ENCODE measurements at places on chromosomes 3 and 15. TPM values are rescaled to one million over a fixed set of nuclear protein-coding genes. Genes with fewer than 3 reads are reported as not detected.

The SSUH2 gene
- not detected for total RNA-seq

The PLA1A gene
- 3.9 TPM for total RNA-seq

The PLIN1 gene
- 308 TPM for total RNA-seq

DNA sequence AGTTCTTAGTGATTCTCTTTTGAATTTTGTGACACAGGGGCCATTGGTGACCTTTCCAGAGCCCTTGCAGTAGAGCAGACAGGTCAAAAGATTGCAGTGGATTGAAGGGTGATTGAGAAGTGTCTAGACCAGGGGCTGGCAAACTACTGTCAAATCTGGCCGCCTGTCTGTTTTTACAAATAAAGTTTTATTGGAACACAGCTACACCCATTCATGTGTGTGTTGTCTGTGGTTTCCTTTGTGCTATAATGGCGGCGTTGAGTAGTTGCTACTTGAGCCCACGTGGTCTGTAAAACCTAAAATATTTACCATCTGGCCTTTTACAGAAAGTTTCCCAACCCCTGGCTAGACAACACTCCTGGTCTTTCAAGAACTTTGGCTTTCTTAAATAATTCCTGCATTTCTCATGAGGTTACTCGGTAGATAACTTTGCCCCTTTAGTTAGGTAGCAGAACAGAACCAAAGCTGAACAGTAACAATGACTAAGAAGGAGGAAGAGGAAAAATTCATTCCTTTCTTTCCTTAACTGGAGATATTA lies 265.1 kb upstream of the NR2E3 start:
- no peak for DNase-seq

DNA sequence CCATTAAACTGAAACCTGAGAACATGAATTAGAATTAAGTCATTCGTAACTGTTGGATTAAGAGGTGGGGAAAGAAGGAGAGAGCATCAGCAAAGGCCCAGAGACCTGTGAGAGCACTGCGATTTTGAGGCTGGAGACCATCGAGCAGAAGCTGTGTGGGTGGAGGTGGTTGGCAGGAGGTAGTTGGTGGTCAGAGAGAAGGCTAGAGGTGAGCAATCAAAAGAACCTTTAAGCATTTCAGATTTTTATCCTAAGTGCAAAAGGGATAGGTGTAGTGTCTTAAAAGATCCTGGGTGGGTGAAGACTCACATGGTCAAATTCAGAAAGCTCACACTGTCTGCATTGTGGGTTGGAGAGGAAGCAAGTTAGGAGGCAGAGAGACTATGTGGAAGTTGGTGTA lies 65.1 kb upstream of the TEX264 start:
- no peak for DNase-seq

DNA sequence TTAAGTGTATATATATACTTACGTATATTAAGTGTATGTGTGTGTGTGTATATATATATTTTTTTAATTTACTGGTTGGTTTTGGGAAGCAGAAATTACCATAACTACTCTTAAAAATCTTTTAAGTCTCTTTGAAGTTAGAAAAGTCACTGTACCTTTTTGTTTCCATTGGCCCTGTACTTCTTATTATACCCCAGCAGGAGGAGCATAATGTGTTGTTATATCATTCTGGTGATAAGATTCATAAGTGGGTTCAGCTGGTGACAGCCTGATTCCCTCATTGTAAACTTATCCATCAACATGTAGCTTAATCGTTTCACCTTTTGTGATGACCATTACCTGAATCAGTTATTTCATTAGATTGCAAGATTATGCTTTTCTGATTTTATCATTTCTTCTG lies 30.8 kb downstream of the MLH1 start:
- DNase-seq, result no peak

The GOLGA6L10 gene
- total RNA-seq, result 0.20 TPM

The CISH gene
- total RNA-seq, result 5.7 TPM

The SCN11A gene
- total RNA-seq, result 0.98 TPM

The PLAAT1 gene
- not detected for total RNA-seq

DNA sequence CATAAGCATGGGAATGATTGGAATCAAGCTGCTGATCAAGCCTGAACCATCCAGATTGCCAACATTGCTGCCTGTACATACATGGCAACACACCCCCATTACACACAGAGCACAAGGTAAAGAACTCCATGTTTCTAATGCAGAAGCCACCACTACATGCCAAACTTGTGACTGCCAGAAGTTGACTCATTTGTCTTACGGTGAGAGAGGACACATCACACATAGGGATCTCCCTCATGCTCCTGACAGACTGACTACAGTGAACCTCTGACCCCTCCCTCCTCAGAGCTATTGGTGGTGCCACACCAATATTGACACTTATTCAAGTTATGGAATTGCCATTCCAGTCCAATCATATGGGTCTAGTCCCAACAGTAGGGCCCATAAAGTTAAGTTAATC lies 42.3 kb downstream of the EFHB start:
- DNase-seq, result no peak

GRCh38 chr3:31448035-31448881 lies 84.5 kb upstream of the STT3B start:
- no peak for DNase-seq

GRCh38 chr15:24675332-24676144 lies at the start of gene NPAP1:
NPAP1 (plus strand) TSS chr15:24675775; CDS start chr15:24675868, 93 bp downstream.
- no peak for DNase-seq

GRCh38 chr15:98451236-98451635 lies 197.1 kb upstream of the IGF1R start:
- DNase-seq, result no peak

- DNase-seq, result no peak
Measured at GRCh38 chr3:34073111-34073510, 274.7 kb downstream of the PDCD6IP start.

DNA sequence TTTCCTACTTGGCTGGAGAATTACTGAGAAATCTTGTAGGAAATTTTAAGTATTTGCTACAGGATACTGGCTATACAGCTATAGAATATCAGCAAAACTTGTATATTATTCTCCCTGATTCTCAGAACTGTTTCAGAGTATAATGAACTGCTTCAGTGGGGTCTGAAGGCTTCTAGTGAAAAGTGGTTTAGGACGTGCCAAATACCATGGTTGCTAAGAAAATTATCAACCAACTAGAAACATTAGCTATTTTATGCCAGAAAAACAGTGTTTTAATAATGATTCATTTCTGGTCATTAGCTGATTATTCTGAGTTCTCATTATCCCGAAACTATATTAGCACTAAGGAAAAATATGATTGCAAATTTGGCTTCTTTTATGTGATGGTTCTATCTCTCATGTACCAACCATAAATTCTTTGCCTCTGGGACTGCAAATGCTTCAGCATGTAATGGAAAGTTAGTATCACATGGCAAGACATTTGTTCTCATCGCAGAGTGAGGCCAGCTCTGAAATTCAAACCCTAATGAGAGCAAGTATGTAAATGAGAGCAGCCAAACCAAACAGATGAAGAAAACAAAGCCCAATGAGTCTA lies 11.0 kb upstream of the TSC22D2 start:
- no peak for DNase-seq

DNA sequence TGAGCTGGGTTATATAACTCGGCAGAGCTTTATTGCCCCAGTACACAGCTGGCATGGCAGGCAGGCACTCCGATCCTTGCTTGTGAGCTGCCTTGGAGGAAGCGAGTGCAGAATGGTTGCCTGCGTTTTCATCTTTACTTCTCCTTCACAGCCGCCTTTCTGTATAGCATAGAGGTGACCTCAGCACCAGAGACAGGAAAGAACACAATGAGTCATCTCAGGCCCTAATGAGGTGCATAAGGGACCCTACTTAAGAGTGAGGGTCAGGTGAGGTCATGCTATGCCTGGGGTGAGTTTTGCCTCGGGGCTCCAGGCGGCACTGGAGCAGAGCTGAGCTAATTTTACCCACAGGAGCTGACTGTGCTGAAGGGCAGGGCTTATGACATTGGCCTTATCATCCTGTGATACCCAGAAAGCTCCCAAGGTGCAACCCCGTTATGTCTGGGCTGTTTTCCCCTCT lies 43.5 kb downstream of the LPP start:
- DNase-seq, result no peak

- DNase-seq, result no peak
Measured at GRCh38 chr3:42055291-42055690, 35.9 kb upstream of the TRAK1 start.

DNA sequence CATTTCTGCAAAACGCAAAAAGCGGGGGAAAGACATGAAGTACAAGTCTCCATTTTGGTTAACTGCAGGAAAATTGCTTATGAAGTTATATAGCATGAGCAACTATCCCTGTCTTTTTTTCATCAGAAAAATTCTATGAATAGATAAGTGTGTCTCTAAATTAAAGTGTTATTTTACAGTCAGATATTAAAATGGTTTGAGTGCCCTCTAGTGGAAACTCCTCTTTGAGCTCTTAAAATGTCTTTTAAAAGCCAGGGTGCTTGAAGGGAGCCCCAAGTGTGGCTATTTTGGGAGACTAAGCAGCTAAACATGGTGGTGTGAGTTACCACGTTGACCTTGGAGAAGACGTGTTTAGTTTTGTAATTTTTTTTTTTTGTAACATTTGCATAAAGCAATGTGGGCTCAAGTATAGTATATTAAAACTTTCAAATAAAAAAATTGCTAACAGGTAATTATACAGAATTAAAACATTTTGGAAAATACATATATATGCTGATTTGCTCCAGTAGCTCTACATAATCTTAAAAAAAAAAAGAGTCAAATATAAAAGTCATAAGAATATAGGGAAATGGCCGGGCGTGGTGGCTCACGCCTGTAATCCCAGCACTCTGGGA lies 77.2 kb downstream of the PPP2R3A start:
- peak; percentile 25 for DNase-seq

GRCh38 chr3:11953778-11954177 lies 50.4 kb upstream of the SYN2 start:
- no peak for DNase-seq

GRCh38 chr15:81856001-81856633 lies 189.7 kb downstream of the MEX3B start:
- no peak for DNase-seq

GRCh38 chr3:46712191-46713049 lies 5.2 kb downstream of the PRSS50 start:
- no peak for DNase-seq

DNA sequence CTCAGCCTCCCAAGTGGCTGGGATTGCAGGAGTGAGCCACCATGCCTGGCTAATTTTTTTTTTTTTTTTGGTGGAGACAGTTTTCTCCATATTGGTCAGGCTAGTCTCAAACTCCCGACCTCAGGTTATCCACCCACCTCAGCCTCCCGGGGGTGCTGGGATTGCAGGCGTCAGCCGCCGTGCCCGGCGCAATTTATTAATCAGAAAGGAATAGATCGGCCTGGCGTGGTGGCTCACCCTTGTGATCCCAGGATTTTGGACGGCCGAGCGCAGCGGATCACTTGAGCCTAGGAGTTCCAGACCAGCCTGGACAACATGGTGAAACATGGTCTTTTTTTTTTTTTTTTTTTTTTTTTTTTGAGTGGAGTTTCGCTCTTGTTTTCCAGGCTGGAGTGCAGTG lies 13.3 kb upstream of the GOLGA8M start:
- no peak for DNase-seq

GRCh38 chr15:70400766-70401541 lies 303.2 kb upstream of the TLE3 start:
- DNase-seq, result peak; percentile 34

DNA sequence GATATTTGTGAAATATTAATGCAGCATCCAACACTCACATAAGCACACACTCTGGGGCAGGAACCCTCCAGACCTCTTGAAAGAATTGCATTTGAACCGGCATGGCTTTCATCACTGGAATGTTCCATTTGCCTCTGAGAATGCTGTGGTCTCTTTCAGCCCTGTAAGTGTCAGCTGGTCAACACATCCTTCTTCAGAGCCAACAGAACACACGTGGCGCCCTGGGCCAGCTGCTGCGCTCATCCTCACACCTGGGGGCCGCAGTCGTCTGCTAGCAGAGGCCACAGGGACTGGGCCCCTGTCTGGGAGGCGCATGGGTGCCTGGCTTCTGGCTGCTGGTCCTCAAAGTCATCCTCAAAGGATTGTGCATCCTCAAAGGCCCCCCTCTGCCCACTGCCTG lies 71.4 kb upstream of the HERC1 start:
- no peak for DNase-seq

DNA sequence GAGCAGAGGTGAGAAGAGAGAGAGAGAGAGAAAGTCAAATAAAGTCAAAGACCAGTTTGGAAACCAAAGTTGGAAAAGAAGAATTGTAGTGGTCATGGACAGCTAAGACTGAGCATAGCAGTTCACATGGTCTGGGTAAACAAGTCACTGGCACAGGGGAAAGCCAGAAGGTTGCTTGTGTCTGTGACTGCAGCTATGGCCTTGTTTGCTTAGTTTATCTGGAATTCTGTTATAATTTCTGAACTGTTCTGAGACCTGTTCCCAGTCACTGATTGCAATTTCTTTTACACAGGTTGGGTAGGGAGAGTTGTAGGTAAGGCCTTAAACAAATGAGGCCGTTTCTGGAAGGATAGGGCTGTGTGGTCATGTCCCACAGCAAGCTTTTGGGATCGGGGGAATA lies 43.4 kb upstream of the MYZAP start:
- DNase-seq, result no peak

- DNase-seq, result no peak
Measured at GRCh38 chr3:59979542-59979941, 929.7 kb upstream of the CFAP20DC start.

DNA sequence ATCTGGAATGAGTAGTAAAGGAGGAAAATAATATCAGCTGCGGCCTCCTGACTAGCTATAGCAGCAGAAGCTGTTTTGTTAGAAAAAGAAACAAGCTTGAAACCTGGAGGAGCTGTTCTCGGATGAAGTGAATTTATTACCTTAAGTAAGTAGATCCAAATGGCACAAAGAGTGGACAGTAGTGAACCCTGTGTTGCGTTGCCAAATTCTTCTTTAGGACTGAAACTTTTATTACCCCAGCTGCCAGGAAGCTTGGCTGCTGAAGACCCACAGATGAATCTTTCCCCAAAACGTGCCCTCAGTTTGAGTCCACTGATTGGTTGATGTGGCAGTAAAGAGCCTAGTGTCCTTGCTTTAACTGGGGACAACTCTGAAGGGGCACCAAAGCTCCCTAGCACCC lies 366.8 kb upstream of the GBE1 start:
- no peak for DNase-seq

DNA sequence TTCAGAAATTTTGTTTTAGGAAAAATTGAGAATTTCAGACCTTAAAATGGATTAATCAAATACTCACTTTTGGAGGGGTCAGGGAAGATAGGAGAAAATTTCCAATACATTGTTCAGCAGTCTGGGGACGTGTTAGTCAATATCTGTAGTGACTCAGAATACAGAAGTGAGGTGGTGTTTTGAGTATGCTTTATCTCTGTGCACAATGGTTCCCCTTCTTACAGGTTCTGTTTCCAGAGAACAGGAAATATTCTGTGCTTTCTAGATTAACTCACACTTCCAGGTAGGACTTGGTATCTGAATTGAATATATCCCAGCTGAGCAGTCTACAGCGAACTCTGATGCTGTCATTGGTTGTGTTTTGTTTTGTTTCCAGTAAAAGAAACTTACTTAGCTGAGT lies 30.7 kb upstream of the CCDC54 start:
- DNase-seq, result no peak

The MYO5C gene
- total RNA-seq, result 10.9 TPM

GRCh38 chr15:34339946-34340345 lies 2.4 kb upstream of the SLC12A6 start:
- DNase-seq, result no peak

GRCh38 chr3:152048831-152049230 lies 175.4 kb downstream of the SUCNR1 start:
- DNase-seq, result no peak

GRCh38 chr3:168865022-168865551 lies 769.4 kb upstream of the GOLIM4 start:
- peak; percentile 26 for DNase-seq

GRCh38 chr3:94525043-94525442 lies 462.2 kb downstream of the NSUN3 start:
- no peak for DNase-seq

The CCDC33 gene
- not detected for total RNA-seq

- DNase-seq, result no peak
Measured at GRCh38 chr3:38611866-38612265, 37.6 kb downstream of the SCN5A start.
